Activated naive CD4-positive, alpha-beta T cell treated with Interleukin-2 at 50 U/mL for 16 hours (primary cell): ENCODE measurements at places on chromosomes 16 and 17.

GRCh38 chr17:2090210-2090641 is 35.3 kb downstream of the HIC1 start:
- DNase-seq = peak; percentile 34

DNA sequence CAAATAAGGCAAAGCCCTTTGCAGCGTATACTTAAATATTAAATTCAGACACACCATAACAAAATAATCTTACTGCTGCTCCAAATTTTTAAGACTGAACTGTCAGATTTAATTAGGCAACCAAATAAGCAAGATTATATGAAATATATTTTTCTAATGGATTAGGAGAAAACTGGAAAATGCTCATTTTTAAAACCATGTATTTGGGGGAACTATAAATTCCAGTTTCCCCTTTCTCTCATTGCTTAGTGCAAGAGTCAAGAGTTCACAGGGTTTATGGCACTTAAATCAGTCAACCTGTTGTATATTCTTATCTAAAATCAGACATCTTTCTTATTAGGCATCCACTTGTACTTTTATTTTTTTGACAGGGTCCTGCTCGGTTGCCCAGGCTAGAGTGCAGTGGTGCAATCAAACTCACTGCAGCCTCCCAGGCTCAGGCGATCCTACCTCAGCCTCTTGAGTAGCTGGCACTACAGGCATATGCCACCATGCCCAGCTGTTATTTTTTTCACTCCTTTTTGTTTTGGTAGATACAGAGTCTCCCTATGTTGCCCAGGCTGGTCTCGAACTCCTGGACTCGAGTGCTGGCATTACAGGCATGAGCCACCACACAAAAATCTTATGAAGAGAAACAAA is 2.1 kb upstream of the KANSL1 start:
- no peak for DNase-seq

DNA sequence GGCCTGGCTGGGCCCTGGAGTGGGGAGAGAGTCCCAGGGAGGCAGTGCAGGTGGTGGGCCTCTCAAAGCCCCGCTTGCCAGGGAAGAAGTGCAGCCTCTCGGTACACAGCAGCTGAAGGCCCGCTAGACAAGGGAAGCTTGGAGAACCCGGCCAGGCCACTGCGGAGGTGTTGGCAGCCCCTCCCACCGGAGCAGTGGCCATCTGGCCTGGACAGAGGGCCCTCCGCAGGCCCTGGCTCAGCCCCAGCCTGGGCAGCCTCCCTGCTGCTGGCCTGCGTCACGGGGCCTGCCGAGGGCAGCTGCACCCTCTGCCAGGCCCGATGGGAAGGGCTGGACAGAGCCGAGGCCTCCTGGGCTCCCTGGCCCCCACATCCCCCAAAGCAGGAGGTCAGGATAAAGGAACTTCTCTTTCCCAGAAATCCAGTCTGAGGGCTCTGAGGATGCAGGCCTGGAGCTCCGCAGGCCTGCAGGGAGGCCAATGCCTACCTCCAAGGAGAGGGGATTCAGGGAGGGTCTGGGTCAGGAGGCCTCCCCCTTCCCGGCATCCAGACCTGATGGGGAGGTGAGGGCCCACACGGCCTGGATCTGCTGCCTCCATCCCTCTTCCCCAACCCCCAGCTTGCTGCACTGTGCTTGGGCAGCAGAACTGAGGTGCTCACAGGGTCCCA is 4.3 kb downstream of the SPPL2C start:
- no peak for DNase-seq

DNA sequence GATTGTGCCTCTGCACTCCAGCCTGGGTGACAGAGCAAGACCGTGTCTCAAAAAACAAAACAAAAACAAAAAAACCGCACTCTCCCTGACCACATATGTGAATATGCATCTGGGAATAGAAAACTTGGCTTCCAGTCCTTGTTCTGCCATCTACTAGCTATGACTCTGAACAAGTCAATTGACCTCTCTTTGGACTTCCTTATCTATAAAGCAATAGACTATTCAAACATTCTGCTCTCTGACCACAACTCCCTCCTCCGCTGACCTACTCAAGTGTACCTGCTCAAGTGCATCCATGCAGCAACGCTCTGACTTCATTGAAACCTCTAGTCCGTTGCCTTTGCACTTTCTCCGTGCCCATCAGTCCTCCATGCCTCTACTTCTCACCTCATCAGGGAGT is 52.6 kb upstream of the KDM6B start:
- no peak for DNase-seq

- no peak for DNase-seq
These were observed 568.3 kb upstream of the ZFHX3 start for GRCh38 chr16:73616166-73616753.

DNA sequence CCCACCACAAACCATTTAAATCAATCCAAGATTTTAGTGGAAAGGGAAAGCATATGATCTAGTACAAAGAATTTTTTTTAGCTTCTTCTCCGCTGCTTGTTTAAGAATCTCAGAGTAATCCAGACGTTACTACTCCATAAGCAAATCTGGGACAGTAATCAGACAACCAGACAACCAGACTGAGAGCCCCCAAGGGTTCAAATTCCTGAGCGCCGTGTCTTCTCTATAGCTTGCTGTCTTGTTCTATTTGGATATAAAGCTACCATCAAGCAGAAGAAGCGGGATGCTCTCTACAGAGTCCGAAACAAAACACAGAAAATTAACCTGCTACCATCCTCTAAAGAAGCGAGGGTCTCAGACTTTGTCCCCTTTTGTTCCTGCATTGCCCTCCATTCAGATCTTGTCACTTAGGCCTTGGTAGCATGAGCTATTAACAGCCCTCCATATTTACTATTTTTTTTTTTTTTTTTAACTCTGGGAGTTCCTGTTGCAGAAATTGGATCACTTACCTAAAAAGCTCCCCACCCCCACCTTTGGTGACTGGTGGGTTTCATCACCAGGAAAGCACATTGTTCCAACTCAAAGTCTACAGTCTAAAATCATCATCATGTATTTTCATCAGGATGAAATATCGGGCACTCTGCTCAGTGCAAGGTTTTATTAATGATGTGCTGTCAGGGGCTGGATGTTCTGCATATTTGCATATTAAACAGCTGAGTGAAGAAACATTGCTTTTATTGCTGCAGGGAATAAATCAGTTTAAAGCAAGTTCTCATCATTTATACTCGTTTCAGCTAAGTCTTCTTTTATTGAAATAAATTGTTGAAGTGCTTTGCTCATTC is 576.7 kb downstream of the WWOX start:
- no peak for DNase-seq

DNA sequence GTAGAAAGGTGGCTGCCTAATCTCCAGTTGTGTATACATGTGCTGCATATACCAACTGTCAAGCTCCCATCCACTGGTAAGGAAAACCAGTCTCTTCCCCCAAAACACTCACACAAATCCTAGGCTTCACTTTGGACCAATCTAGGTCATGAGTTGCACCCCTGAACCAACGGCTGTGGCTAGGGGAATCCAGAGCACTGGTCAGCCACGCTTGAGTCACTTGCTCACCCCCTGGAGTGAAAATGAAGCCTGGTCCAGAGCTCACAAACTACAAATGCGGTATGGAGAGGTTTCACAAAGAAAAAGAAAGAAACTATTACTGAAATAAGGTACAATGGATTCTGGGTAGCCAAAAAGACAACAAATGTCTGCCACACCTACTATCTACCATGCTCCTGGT is 66.1 kb upstream of the NLK start:
- DNase-seq = no peak

- no peak for DNase-seq
These were observed 114.5 kb downstream of the SMG6 start for GRCh38 chr17:2188971-2189630.

DNA sequence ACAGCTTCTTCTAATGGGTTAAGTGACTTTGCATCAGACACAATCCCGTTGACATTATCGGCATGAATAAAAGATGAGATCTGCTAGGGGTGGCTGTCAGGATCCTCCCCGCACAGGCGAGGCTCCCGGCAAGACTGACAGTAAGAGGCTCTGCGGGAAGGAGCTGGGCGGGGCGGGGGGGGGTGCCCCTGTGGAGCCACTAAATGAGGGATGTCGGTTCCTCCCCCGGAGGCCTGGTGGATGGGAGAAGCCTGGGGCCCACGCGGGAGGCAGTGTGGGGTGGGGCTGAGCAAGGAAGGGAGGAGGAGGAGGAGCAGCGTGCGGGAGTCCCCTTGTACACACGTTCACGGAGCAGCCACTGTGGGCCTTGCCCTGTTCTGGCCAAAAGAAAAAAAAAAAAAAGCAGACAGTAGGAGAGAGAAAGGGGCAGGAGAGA is 190.9 kb upstream of the GSE1 start:
- no peak for DNase-seq

DNA sequence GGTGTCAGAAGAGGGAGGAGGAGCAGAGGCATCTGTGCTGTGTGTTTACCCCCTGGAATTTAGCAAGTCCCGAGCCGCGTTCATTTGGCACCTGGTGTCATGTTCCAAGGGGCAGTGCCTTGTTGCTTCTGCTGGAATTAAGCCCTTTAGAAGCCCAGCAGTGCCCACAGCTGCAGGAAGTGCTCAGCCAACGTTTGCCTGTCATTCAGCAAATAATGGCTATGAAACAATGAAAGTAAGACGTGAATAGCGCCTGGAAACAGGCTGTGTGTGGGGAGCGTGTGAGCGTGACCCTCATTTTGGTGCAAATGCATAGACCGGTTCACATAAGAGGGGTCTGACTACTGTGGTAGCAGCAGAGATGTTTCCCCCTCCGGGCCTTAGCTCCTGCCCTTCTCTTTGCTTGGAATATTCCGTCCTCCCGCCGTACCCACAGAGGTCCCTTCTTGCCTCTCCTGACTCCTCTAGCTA is 5.8 kb upstream of the ATP2C2 start:
- DNase-seq = no peak

GRCh38 chr17:10460062-10460461 is 9.3 kb downstream of the MYH4 start:
- DNase-seq = no peak

DNA sequence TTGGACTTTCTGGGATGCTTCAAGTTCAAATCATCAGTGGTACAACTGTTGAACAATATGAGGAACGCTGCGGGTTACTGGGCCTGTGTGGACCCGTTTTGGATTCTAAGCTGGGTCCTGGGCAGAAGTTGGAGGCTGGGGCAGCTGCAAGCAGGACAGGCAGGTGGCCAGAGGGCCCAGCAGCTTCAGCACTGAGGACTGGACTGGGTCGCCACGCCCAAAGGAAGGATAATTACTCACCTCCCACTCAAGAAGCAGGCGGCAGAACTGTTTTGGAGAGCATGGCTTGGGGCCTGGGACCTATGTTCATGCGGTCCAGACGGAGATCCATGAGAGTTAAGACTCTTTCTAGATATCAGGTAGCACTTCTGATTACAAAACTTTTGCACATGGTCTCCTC is 1.5 kb upstream of the ZNHIT3 start:
- DNase-seq = no peak
